ENCODE measurements at places on chromosomes 7 and 10.

DNA sequence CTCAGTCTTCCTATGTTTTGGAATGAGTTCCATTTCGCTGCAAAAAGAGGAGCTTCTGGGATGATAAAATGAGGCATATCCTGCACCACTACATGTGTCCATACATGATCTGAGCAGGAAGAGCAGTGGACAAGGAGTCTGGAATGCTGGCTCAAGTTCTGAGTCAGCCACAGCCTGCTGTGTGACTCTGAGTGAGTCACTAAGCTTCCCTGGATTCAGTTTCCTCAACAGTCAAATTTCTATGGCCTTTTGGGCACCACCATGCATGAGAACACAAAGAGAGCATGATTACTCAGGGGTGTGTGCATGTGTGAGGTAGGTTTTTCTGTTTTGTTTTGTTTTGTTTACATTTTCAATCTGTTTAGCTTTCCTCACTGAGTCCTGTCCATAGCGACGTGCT, 254.6 kb downstream of the ANKRD30A start:
- no peak for DNase-seq

- DNase-seq: no peak
Measured at GRCh38 chr7:84484502-84485079, 290.0 kb upstream of the SEMA3A start.

GRCh38 chr7:76056241-76056640, 8.3 kb downstream of the MDH2 start:
- DNase-seq: no peak

- DNase-seq: no peak
Measured at GRCh38 chr7:138030679-138031351, 28.9 kb upstream of the CREB3L2 start.

DNA sequence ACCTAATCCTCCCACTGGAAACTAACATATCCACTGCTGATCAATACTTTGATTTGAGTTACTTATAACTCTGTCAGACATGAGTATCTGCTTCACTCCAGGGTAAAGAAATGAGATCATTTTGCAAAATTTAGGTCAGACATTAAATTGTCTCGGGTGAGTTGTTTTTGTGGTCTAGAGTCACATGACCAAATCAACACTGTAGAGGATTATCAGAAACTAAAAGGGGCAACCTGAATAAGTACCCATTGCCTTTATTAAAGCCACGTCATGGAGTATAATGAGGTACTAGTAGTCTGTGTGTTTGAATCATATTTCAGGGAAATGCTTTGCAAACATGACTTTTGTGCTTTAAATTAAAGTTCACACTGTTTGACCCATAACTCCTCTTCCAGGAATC, 107.7 kb upstream of the ADO start:
- no peak for DNase-seq
